ENCODE measurements at places on chromosomes 1 and 21.

- DNase-seq, result no peak
These were observed 9.6 kb downstream of the SMAP2 start for GRCh38 chr1:40383095-40383487.

DNA sequence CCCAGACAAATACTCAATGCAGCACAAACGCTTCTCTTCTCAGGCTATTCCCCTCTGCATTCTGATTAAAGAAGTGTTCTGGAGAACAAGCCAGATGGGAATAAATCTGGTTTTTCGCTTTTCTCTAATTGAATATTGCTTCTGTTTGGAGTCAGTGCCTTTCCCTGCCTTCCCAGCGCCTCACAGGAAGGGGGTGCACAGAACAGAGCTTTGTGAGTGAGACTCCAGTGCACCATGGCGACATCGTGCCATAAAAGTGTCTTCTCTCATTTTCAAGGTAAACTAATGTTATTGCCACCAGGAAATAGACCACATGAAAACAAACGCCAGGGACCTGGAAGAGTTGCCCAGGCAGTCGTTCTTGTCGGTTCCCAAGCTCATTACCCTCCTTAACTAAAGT lies 43.6 kb upstream of the SLC45A1 start:
- no peak for DNase-seq

DNA sequence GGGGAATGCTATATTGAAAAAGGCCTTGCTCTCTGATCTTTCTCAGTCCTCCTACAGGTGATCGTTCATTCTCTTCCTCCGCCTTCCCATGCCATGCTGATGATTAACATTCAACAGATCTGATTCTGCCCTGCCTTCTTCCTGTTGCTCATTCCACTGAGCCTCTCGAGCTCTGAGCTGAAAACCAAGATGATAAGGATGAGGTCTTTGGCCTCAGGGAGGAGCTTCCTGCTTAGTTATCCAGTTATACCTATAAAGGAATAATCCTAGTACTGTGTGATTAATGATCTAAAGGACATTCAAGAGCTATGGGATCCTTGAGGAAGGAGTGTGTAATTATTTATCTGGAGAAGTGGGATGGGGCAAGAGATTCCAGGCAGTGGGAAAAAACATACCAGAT lies 25.2 kb upstream of the MAP3K7CL start:
- DNase-seq, result no peak

DNA sequence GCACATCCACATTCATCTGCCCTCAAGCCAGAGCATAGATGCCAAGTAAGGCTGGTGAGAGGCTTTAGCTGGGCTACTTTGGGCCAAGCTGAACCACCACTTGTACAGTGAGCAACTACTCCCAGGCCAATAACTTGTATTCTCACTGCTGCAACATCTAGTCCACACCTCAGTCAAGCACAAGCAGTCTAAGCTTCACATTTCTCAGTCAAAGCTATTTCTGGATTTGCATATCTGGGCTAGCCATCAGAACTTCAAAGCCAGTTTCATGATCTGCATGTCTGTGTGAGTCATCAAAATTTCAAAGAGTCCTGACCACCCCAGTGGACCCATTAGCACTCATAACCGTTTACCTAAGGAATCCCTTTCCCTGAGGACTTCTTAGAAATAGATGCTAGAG lies 77.7 kb upstream of the DIRAS3 start:
- no peak for DNase-seq

DNA sequence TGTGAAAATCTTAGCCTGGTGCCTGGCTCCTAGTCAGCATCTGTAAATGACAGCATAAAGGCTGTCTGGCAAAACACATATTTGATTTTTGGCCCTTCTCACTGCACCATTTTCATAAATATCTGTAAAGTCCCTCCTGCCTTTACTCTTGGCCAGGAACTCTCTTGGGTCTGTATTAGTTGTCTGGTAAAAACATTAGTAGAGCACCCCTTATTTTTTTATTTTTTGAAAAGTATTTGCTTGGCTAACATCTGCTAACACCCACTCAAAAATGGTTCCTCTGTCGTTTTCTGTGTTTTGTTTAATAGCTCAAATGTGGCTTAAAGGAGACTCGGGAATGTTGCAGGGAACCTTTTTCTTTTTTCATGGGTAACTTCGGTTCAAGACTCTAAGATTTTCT lies 293.4 kb downstream of the HMCN1 start:
- no peak for DNase-seq

DNA sequence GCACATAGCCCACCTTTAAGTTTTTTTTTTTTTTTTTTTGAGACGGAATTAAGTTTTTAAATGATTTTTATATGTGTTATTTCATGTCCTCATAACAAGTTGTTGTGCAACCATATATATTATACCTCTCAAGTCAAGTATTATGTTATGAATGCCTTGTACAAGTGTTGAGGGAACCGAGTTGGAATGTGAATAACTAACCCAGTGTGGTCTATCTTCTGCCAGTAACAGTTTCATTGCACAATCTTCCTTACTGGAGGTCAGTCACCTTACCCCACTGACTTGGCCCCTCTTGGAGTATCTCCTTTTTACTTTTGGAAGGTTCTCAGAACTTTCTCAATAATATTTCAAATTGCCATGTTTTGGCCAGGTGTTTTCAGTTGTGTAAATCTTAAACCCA lies 201.9 kb downstream of the CACNA1E start:
- DNase-seq, result no peak

DNA sequence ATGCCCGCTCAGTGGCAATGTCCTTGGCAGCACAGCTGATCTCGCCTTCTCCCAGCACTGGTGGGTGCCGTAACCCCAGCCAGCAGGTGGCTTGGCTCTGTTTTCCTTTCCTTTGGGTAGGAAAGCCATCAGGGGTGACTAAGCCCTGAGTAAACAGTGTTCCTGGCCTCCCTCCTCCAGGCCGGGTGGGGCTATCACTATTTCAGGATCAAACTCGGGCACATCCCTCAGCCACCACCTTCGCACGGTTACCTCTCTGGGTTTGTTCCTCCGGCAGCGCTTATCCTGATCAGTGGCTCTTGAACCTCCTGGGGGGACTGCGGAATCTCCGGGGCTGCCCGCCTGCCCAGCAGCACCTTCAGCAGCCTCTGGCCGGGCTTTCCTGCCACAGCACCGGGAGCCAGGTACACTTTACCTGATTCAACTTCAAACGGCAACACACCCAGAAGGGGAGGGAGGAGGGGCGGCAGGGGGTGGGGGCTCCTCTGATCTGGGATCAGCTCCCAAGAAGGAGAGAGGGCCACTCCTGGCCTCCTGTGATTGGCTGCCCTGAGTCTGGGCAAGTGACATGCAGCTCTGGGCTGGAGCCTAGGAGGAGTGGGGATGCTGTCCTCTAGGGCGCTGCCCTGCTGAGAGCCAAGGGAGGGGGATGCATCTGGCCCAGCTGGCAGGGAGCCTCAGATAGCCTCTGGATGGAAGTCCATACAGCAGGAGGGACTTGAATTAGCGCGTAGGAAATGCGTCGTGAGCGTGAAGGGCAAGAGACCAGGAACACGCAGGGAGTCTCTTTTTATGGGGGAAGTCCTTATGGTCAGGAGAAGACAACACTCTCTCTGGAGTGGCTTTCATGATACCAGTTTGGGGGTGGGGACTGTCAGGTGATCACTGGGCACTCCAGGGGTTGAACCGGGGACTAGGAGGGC lies at the start of gene ASCL5:
TSS of gene ASCL5 (minus strand) at position 353 of the 923 bp plus-strand sequence. CDS start 11,812 bp downstream, outside the sequence.
- no peak for DNase-seq

DNA sequence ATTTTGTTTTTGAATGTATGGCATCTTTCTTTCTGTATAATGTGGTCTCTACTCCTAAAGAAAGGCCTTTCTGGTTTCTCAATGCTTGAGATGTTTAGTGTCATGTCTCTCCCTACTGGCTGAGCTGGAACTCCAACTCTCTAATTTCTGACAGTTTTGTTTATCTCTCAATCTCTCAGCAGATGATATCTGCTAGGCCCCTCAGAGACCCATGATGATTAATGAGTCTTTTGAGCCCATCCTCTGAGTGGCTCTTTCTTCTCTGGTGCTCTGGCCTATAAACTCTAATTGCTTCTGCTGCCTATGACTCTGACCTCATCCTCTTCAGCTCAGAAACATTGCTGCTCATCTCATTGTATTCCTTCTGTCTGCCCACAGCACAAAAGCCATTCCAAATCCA lies 46.6 kb downstream of the CRB1 start:
- DNase-seq, result no peak

GRCh38 chr1:26945138-26945537 lies 15.1 kb downstream of the KDF1 start:
- no peak for DNase-seq
